ENCODE measurements at places on chromosomes 2 and 18.

- DNase-seq = peak; percentile 41
These were observed 107.1 kb upstream of the TTN start for GRCh38 chr2:178914259-178914849.

GRCh38 chr2:163877316-163877715 lies 141.5 kb upstream of the FIGN start:
- DNase-seq = no peak

DNA sequence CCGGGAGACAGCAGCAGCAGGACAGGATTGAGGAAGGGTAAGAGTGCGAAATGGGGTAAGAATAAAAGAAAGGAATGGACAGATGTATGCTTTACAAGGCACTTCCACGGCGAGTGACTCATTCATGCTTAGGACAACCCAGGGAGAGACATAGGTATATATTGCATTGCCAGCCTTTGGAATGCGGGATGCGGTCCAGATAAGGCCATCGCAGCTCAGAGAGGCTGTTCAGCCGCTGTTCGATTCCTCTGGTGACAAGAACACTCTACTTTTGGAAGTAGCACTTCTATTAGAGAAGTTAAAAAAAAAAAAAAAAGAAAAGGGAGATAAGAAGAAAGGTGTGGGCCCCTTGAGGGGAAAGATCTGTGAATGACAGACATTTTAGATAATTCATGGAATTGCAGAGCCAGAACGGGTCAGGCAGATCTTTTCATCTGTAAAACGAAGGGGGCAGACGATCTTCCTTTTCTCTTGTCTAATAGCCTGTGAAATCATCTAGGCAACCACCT lies 819 bp upstream of the NCOA1 start:
- no peak for DNase-seq

- no peak for DNase-seq
These were observed 42.1 kb downstream of the TGIF1 start for GRCh38 chr18:3491981-3492555.

DNA sequence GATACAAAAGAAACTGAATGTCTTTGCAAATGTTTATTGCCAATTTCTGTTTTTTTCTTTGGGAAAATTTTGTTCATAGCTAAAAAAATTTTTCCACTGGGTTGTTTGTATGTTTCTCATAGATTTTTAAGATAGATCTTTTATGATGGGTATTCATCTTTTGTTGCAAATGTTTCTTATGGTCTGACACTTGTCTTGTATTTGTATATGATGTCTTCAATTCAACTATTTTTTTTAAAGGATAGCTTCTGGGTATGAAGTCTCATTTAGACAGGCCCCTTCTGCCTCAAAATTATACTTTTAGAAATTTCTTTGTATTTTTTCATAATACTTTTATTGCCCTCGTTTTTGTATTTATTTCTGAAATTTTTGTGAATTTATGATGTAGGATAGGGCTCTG lies 73.8 kb downstream of the KCTD1 start:
- DNase-seq = no peak

- DNase-seq = no peak
These were observed 33.9 kb upstream of the DARS1 start for GRCh38 chr2:136019306-136019705.

- no peak for DNase-seq
These were observed 60.1 kb downstream of the POLR1A start for GRCh38 chr2:86045541-86045940.

GRCh38 chr18:11004951-11005350 lies 144.4 kb downstream of the PIEZO2 start:
- no peak for DNase-seq

GRCh38 chr18:13101659-13102197 lies 110.6 kb downstream of the CEP192 start:
- no peak for DNase-seq

Measured in immature natural killer cell (primary cell).